ENCODE measurements at places on chromosomes 13 and 19.
A peak's percentile ranks its signal among the peaks of the same experiment; 100 is the strongest.

DNA sequence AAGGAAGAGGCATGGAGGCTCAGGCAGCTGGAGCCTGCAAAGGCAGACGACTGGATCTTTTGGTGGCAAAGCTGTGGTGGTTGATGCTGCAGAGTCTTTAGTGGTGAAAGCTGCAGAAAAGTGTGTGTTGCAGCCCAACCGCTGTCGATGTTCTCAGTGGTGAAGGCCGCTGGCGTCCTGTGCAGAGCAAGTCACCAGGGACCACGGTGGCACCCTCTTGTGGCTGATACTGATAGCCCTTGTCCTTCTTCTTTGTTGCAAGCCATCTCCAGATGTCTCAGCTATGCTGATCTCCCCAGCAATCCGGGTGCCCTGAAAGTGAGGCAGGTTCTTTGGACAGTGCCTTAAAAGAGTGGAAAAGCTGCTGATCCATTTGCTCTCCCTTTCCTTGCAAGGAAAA lies 610.9 kb upstream of the PCDH9 start:
- no peak for DNase-seq

- no peak for DNase-seq
Measured at GRCh38 chr19:53600217-53600616, 31.6 kb upstream of the DPRX start.

GRCh38 chr13:98839856-98840769 lies 87.6 kb upstream of the SLC15A1 start:
- peak; percentile 39 for DNase-seq

DNA sequence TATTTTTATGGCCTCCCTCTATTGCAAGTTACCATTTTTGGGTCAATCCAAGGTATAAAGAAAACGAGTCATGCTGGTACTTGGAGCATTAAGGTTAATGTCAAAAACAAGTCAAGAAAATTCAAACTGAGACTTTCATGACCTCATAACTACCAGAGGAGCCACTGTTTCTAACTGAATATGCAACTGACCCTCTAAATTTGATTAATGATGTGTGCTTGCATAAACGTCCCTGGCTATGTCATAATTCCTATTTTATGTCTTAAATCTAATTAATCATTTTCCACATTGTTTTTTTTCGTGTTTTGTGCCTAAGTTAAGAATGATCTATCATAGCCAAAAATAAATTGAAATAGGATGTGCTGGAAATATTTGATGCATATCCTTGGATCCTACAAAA lies 396.7 kb upstream of the GPC6 start:
- no peak for DNase-seq

- DNase-seq = no peak
Measured at GRCh38 chr19:30719999-30720345, 347.8 kb downstream of the ZNF536 start.

DNA sequence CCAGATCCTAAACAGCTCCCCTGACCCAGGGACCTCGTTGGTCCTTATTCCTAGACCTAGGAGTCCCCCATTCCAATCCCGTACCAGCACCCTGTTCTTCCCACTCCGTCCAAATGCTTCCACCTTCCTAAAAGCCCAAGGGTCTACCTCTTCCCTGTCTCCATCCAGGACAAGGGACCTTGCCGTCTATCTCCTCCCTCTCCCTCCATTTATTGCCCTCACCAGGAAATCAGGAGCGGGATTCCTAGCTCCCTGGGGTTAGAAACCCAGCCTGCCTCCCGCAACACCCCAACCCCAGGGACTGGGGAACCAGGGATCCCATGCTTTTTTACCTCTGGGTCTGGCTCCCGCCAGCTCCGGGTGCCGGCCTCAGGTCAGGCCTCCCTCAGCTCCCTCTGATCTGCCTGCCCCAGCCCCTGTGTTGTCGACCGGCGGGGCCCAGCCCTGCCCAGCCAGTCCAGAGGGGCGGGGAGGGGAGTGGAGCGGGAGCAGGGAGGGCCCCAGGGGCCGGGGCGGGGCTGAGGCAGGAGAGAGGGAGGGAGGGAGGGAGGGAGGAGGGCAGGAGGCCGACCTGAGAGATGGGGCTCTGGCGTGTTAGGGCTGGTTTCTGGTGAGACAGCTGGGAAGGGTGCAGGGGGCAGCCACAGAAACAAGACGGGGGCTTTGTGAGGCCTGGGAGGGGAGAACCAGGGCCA lies at the start of gene B3GNT8:
B3GNT8 (minus strand) TSS at position 423 of the 695 bp plus-strand sequence. CDS start 596 bp downstream, outside the sequence.
- no peak for DNase-seq

GRCh38 chr13:60164234-60164889 lies 634 bp upstream of the DIAPH3 start:
- DNase-seq = peak; percentile 75

GRCh38 chr19:9786342-9786741 lies 17.8 kb upstream of the ZNF846 start:
- no peak for DNase-seq

DNA sequence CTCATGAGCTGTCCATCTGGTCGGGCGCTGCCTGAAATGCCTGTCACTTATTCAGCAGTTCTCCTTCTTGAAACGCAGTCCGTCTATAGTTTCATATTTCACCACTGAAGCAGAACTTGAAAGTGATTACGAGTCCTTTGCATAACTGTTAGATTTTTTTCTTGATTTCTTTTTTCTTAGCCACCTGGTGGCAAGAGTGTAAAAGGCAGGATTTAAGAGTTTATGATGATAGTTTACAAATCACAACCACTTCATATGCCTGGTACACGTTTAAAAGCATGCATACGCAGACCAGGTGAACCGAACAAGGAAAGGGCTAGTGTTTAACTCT lies 45.8 kb downstream of the GGACT start:
- DNase-seq = peak; percentile 27

GRCh38 chr13:67063036-67063435 lies 167.1 kb downstream of the PCDH9 start:
- peak; percentile 38 for DNase-seq

DNA sequence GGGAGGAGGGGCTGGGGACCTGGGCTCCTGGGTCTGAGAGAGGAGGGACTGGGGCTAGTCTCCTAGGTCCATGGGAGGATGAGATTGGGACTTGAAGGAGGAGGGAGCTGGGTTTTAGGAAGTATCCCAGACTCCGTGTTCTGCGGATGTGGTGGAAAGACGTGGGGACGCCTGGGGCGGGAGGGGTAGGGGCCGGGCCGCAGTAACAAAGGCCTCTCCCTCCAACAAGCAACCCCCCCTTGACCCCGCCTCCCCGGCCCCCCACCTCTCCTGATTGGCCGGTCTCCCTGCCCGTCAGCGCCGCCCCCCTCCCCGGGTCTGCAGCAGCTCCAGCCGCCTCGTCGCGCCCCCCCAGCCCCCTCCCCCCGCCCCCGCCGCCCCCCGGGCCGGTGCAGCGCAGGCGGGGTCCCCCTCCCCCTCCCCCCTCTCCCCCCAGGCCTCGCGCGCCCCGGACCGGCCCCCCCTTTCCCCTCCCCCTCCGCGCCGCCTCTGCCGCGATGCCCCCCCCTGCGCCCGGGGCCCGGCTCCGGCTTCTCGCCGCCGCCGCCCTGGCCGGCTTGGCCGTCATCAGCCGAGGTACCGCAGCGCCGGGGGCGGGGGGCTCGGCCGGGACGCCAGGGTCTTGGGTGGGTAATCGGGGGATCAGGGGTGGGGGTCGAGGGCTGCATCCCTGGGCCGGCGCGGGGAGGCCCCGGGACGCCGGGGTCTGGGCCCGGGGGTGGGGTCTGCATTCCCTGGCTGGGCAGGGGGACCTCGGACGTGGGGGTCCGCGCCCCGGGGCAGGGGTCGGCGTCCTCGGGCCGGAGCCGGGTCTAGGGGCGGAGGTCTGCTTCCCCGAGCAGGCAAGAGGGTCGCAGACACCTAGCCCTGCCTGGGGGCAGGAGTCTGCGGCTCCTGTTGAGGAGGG lies at the start of gene IGLON5:
IGLON5 (plus strand) TSS at position 294 of the 907 bp plus-strand sequence; CDS start at position 498, 204 bp downstream.
- DNase-seq = no peak

DNA sequence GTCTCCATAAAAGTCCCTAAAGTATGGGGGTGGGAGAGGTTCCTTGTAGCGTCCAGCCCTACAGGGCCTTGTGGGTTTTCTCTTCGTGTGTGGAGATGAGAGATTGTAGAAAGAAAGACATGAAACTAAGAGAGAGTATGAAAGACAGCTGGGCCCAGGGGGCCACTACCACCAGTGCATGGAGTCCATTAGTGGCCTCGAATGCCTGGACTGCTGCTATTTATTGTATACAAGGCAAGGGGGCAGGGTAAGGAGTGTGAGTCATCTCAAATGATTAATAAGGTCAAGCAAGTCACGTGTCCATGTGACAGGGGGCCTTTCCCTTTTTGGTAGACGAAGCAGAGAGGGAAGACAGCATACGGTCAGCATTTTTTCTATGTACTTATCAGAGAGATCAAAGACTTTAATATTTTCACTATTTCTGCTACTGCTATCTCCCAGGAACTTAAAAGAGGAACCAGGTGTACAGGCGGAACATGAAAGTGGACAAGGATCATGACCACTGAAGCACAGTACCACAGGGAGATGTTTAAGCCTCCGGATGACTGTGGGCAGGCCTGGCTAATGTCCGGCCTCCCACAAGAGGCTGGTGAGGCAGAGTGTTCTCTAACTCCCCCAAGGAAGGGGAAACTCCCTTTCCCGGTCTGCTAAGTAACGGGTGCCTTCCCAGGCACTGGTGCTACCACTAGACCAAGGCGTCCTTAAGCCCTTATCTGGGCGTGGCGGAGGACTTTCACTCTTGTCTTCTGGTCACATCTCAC lies 25.5 kb downstream of the FGF21 start:
- no peak for DNase-seq

- DNase-seq = no peak
Measured at GRCh38 chr13:51292000-51292565, 47.4 kb upstream of the SERPINE3 start.

GRCh38 chr13:48739386-48739964 lies 85.7 kb downstream of the CYSLTR2 start:
- DNase-seq = no peak

Measured in NCI-H1092 treated with DMSO at 0.1 percent for 48 hours (cell line).